SJCRH30 (cell line): ENCODE measurements at places on chromosomes 4 and X.

DNA sequence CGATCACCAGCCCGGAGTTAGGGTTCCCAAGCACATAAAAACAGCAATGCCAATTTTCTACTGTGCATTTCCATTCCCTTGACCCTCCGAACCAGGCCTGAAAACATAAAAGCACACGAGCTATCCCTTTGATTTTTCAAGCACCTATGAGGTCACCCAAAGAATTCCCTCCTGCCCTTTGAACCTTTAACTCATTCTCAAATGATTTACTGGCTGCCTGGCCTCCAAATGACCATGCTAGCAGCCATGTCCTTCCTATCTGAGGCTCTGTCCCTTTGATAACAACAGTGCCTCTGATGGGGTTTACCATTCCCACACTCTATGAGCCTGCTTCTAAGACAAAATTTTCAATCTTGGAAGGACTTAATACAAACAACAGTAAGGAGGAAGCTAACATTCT is 15.2 kb downstream of the SHROOM4 start:
- no peak for DNase-seq

DNA sequence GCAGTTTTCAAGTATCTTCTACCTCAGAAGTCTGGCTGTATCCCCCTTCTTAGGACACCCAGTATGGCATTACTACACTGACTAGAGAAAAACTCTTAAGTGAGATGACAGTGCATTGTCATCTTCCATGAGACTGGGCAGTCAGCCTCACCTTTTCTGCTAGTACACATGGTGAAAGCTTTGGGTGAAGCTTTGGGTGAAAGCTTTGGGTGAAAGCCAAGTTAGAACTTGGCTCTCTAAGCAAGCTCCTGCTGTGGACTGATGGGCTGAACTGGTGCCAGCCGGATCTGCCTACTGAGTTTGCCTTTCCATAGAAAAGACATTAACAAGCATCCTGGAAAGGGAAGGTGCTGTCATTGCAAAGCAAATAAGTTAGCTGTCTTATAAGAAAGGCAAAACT is 8.8 kb downstream of the EPHA5 start:
- DNase-seq, result no peak

GRCh38 chrX:17740137-17741122 is 3.1 kb downstream of the SCML1 start:
- no peak for DNase-seq

DNA sequence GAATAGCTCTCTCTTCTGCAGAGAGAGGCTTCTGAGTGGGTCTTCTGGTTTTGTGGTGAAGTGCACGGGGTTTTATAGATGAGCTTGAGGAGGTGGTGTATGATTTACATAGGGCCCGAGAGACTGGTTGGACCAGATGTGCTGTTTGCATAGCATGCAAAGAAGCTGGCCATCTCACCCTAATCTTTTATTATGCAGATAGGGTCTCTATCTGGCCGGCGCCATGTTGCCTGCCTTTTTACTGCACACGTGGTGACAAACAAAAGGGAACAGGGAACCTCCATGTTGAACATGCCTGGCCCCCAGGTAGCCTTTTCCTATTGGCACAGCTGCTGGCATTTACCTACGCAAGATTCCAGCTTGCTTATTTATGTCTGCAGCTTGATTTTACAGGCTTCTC is 473.3 kb upstream of the FAM47C start:
- DNase-seq, result no peak

DNA sequence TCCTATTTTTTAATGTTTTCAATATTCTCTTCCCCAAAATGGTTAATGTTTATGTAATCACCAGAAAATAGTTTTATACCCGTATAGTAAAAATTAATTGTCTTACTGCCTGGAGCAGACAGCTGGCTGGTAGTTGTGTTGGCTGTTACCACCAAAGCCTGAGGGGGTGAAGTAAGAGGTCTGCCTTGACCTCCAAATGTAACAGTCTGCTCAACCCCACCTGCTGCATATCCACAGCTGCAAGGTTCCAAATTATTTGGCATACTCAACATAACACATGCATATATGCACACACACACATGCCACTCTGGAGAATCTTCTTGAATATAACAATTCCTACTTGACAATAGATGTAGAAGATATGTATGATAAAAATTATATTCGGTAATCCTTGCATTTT is 624.3 kb downstream of the ADGRL3 start:
- DNase-seq, result peak; percentile 58

GRCh38 chr4:158836002-158836369 is 67.2 kb downstream of the FNIP2 start:
- DNase-seq, result no peak

- no peak for DNase-seq
Observed at GRCh38 chrX:683576-683975, 53.0 kb downstream of the SHOX start.
